NCI-H510A treated with DMSO at 0.1 percent for 48 hours (cell line): ENCODE measurements at places on chromosomes 2 and 18.

DNA sequence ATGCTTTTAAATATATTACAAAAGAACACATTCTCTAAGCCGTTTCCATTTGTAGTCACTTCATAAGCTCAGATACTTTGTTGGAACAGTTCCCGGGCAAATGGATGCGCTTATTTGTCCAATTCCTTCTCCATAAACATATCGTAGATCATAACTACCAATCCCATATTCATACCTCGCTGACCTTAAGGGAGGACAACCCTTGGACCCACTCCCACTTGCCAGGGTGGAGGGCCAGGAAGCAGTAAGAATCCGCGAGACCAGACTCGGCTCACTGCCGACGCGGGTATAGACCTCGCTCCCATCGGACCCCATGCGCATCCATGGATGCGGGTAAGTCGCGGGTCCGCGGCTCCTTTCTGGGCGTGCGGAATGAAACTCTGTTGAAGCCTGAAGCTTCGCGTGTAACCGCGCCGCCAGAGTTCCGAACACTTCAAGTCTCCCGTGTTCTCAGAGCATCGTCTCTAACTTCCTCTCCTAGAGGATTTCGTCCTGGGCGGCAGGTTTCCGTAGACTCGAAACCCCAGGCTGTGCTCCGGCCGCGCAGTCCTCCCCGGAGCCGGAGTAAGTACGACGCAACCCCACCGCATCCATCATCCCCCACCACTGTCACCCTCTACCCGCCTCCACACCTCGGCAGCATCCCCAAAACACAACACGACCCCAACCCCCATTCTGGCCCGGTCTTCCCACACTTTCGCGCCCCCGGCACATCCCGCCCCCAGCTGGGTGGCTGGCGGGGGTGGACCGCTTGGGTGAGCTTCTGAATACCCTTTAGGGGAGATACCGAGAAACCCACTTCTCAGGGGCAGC lies 1.1 kb downstream of the DSC3 start:
- no peak for DNase-seq

DNA sequence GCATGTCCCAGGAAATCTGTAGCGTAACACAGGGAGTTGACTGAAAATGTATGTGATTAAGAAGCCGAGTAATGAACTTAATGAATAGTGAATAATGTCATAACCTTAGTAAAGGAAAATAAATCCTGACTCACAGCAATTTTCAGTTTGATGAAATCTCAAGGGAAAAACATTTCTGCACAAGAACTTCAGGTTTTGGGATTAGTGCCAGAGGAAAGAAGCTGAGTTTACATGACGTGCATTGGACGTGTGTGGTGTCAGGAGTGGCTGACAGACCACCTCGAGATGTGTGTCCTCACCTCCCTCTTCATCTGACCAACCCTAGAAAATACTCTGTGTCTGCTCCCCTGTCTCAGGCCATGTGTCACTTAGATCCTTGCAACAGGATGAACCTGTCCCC lies 39.1 kb downstream of the VWA3B start:
- DNase-seq, result no peak

- DNase-seq, result no peak
These were observed 66.9 kb downstream of the HPCAL1 start for GRCh38 chr2:10369269-10370255.

GRCh38 chr2:126660971-126661370 lies 5.0 kb downstream of the GYPC start:
- DNase-seq, result no peak

DNA sequence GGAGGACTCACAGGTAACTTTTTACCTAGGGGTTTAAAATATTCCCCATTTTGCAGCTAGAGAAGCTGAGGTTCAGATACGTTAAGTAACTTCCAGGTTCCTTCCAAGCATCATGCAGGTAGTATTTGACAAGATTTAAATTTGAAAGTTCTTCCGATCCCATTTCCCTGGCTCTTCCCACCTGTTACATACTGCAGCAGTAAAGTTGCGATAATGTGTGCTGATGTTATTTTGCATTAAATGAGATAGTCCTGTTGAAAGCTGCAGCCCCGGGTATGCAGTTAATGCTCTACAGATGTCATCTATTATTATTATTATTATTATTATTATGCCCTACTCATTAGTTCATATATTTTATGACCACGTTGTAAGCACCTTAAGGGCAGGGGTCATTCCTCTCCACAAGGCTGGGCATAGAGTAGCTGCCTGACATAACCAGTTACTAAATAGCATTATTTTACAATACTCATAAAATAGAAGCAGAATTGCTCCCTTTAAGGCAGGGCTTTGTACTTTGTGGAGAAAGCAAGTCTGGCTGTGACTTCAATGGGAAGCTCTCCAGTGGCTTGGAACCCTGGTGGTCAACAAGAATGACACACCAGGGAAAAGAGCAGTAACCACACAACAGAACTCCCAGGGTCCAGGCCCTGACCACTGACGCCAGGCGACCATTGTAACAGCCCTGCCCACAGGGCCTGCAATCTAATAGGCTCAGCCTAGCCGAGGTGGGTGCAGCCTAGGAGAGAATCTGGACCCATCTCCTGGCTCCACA lies 112.0 kb upstream of the STPG4 start:
- DNase-seq, result no peak

DNA sequence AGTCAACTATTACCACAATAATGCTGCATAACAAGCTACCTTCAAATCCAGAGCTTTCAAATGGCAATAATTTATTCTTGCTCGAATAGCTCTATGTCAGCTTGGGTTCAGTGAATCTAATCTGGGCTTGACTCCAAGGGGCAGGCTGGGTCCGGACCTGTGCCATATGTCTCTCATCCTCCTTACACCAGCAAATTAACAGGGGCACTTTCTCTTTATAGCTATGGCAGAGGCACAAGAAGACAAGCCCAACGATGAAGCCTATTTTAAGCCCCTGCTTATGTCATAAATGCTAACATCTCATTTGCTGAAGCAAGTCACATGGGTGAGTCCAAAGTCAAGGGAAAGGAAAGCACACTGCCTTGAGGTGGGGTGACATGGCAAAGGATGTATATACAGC lies 13.3 kb upstream of the ZNF521 start:
- no peak for DNase-seq

DNA sequence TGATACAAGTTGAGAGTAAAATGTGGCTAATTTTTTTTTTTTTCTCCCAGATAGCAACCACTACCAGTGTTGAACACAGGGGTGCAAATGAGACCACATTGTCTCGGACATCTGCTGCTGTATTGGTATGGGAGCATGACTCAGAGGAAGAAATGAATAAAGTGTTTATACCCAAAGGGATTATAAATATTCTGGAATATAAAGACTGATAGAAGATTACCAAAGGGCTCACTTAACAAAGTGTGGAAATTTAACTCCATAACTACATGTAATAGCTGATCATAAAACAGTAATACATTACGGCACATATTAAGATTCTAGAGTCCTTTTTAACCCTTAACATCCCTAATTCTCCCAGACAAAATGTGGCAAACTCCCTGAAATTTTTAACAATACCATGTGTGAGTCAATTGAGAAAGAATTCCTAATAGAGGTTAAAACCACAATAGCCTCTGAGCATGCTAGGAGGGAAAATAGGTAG lies 1023.0 kb upstream of the ACVR2A start:
- DNase-seq, result no peak

- no peak for DNase-seq
These were observed 150.2 kb downstream of the FSHR start for GRCh38 chr2:49004036-49004626.

DNA sequence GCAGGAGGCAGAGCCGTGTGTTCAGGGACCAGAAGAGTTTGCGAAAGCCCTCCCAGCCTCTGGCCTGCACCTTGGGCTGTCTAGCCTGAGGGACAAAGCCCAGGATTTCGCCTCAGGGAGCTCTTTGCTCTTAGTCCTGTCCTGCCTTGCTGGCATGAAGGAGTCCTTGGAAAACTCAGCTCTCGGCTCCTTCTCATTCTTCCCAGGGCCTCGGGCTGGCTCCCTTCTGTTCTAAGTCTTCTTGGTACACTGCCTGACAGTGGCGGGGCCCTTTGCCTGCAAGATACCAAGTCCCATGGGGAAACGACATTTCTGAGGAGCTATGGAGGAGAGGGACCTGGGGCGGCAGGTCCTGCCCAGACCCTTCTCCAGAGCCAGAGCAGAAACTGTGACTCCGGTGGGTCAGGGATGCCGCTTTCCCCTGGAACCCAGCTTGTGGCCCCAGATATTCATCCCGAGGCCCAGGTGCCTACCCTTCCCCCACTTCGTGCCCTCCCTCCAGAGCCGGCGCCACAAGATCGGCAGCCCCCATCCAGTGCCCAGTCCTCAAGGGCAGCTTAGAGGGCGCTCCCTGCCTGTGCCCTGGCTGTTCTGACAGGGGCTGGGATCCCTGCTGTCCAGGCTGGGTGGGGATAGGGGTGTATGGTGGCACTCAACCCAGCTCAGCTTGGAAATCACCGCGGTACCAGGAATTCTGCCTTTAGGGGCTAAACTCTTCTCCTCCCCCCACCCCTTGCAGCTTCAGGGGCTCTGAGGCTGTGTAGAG lies 5.5 kb upstream of the CYP26B1 start:
- no peak for DNase-seq

- DNase-seq, result no peak
These were observed 1534.4 kb downstream of the LRP1B start for GRCh38 chr2:140596447-140596846.
